ENCODE measurements at places on chromosomes 2 and 18. TPM values are rescaled to one million over a fixed set of nuclear protein-coding genes. Genes with fewer than 3 reads are reported as not detected.

DNA sequence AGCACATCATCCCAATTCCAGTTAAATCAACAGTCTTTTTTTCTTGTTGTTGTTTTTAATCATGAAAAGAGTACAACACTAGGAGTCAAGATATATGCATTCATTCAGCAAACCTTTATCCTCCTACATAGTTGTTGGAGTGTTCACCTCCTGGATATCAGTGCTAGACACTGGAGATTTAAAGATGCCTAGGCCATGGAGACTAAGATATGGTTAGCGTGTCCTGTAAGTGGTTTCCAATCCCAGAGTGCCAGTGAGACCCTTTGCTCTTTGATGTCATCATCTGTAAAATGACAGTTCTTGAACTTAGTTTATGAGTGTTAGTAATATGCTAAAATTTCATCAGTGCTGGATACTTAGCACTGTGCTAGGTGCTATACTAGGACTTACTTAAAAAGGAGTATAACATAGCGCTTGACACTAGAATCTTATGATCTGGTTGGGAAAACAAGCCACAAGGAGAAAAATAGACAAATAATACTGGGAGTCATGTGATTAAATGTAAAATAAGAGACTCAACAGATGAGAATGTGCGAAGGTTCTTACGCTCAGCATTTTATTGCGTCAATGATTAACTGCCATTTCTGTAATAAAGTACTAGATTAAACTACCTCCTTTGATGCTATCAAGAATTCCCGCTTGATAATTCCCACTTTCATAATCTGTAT is 31.5 kb downstream of the BABAM2 start:
- DNase-seq = no peak

The C1QL2 gene
- total RNA-seq = not detected

DNA sequence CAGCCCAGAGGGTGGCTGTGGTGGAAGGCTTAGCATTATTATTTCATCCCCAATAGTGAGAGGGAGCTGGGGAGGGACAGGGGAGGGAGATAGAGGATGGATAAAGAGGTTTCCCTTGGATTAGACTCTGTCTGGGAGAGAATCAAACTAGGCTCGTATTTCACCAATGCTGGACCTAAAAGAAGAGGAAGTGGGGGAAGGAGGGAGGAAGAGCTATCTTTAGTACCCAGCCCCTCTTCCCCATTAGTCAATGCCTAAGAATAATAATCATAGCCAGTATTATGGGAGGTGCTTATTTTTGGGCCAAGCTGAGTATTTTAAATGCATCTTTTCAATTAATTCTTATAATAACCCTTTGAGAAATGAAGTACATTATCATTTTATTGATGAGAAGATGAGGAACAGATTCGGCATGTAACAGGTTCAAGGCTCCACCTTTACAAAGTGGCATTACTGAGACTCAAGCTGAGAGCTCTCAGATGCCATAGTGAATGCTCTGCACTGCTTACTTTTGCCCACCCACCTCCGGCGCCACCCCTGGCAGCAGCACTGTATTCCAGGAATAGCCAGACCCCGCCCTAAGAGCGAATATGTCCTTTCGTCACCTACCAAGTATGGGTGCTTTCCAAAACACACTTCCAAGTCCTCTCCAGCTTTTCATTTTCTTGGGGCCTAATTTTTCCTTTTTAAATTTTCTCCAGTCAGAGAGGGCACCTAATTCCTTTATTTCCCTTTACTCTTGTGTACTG is 21.0 kb downstream of the PAX8 start:
- no peak for DNase-seq

- DNase-seq = no peak
These were observed 96.2 kb downstream of the MRPS9 start for GRCh38 chr2:105134081-105134480.

DNA sequence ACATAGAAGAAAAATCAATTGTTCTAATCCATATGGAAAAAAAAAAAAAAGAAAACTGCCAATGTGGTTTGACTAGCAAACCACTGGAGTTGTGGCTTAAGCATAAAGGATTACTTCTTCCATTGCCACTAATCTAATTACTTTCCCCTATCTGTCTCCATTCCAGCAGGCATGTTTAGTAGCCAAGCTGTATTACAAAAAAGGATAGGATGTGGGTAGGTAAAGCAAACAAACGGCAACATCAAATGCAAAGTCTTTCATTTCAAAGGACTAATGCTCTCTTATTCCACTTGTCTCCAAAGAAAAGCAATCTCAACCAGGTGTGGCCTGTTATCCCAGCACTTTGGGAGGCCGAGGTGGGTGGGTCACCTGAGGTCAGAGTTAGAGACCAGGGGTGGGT is 36.5 kb downstream of the SLC8A1 start:
- no peak for DNase-seq

- DNase-seq = no peak
These were observed 44.9 kb upstream of the ITPRID2 start for GRCh38 chr2:181846399-181847197.

Measured in CD4-positive, alpha-beta memory T cell (primary cell).